ENCODE measurements at places on chromosomes 7 and 10. TPM values are rescaled to one million over a fixed set of nuclear protein-coding genes. Genes with fewer than 3 reads are reported as not detected.

NME8 gene
- 0.19 TPM for total RNA-seq

PNLIPRP2 gene
- total RNA-seq: 1.3 TPM

CSGALNACT2 gene
- 31.8 TPM for total RNA-seq

HABP2 gene
- total RNA-seq: not detected

TUBB8 gene
- not detected for total RNA-seq

HOXA11 gene
- 1.1 TPM for total RNA-seq

ALKBH4 gene
- total RNA-seq: 6.8 TPM

ACSM6 gene
- not detected for total RNA-seq

DNA sequence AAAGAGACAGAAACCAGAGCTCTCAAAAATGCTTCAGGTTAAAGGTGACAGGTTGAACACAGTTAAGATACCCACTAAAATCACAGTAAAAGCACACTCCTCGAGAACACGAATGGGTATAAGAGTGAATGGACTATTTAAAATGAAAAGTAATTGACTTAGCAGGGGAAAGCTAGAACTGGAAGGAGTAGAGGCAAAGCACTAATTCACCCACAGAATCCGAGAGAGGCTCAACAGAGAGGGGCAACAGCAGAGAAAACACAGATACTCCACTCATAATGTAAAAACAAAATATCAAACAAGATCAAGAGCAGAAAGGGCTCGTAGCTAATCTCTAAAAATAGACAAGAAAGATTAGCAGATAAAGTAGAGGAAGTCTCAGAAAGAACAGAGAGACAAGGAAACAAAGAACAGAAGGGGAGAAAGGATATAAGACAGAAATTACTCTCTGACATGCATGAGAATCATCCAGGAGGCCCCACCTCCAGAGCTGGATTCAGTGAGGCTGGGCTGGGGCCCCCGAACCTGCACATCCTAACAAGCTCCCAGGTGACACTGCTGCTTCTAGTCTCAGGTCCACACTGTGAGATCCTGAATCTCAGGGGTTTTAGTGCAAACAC, 117.6 kb downstream of the GALNT11 start:
- no peak for DNase-seq

DNA sequence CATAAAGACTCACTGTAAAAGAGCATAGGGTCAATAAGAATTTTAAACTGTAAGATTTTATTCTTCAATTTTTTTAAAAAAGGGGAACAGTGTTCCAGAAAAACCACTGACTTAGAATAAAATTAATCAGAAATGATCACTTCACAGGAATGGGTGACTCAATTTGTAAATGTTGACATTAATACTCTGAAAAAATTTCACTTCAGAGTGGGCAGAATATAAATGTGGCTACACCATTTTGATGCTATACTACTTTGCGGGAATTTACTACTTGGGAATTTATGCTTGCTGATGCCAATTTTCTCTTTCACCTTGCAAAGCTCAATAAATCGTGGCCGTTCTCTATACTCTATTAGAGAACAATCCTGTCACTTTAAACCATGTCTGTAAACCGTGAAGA, 126.9 kb downstream of the HIBADH start:
- DNase-seq: no peak

DNA sequence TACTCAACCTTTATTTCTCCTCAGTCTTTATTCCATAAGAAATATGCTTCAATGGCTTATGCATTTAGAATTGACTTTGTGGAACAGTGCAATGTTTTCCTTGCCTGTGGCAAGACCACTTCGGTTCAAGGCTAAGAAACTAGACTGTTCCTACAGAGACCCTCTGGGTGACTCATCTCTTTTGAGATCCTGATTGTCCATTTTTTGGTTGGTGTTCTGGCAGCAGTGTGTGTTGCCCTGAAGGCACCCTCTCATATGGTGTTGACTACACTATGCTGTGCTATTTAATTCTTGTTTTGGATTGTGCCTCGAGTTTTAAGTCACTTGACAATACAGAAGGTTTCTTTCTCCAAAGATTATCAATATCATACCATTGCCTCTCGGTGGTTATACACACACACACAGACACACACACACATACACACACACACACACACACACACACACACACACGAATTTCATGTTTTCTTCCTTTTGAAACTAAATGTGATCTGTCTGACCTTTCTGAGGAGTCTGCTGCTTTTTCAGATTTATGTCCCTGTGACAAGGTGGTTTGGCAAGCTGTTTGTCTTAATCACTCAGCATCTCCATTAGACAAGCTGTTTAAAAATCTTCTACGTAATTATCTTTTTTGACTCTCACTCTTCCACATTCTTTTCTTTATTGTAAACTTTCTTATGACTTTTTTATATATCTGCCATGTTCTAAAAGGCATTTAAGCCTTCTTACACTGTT, 187.2 kb downstream of the VTI1A start:
- no peak for DNase-seq

- DNase-seq: no peak
Measured at GRCh38 chr10:5453749-5454489, 41.6 kb downstream of the NET1 start.

- no peak for DNase-seq
Measured at GRCh38 chr7:112199035-112199655, 7.1 kb downstream of the DOCK4 start.

DNA sequence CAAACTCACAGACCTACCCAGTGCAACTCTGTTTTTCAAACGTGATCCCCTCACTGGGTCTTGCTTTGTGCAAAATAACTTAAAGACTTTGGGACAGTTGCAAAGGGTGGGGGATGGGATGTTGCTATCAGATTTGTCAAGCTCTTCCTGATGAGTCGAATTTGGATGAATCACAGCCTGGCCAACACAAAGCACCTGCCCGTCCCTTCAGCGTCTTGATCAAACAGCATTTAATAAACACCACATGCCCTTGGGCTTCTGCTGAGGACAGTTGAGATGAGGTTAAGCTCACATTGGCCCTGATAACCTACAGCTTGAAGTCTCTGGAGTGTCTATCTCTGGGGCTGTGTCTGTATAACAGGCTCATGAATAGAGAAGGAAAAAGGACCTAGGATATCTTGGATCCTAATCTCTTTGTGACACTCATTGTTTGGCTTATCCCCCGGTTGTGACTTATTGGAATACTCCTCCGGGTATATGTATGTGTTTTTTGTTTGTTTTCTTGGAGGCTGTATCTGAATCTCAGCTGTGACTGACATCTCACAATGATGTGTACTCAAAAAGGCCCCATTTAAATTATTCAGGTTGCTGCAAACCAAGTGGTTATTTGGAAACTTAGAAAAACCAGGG, 132.6 kb upstream of the NAMPT start:
- no peak for DNase-seq

- no peak for DNase-seq
Measured at GRCh38 chr10:103915796-103916195, 2.2 kb downstream of the STN1 start.

DNA sequence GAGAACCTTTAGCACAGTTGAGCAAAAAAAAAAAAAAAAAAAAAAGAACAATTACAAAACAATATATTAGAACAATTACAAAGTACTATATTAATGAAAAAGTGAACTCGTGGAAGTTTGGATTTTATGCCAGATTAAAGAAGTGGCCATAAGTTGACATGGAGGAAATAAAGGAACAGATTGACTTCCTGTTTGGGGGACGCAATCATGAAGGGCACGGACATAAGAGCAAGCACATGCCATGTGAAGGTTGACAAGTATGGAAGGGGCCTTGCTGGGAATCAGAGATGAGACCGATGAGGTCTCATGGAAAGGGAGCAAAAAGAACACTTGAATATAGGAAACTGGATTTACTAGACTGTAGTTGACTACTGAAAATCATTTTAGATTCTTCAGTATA, 61.7 kb downstream of the ICA1 start:
- no peak for DNase-seq

DNA sequence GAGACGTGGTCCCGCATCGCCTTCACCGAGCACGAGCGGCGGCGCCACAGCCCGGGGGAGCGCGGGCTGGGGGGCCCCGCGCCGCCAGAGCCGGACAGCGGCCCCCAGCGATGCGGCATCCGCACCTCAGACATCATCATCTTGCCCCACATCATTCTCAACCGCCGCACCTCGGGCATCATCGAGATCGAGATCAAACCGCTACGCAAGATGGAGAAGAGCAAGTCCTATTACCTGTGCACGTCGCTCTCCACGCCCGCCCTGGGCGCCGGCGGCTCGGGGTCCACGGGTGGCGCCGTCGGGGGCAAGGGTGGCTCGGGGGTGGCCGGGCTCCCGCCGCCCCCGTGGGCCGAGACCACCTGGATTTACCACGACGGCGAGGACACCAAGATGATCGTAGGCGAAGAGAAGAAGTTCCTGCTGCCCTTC, 737 bp downstream of the CNNM2 start:
- no peak for DNase-seq

DNA sequence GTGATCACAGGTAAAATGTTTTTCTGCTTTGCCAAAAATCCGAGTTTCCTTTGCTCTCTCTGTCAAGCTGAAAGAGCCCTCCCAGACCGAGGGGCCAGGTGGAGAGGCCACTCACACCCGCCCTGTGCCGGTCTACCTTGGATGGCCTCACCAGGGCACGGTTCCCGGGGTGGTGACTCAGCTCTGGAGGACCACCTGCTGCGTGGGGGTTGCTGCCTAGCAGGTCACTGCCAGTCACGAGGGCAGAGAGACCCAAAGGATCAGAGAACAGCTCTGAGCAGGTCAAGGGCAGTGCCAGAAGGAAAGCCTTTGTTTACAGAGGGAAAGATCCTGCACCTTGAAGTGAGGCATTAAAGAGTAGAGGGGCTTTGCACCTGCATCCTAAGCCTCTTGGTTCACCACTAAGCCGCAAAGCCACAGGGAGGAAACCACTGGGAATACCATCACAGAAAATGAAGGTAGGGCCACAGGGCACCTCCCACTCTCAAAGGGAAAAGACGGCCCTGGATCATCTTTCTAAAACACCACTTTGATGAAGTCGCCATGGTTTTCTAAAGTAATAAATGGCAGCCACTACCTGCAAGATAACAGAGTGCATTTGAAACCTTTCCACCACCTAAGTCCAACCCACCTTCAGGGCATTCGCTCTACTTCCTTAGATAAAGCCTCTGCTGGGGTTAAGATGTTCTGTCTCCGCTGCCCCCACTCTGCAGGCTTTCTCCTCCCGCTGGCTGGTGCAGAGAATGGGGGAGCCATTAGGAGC, 160.3 kb upstream of the KLF14 start:
- no peak for DNase-seq

GRCh38 chr7:32167256-32167655, 97.0 kb upstream of the PDE1C start:
- no peak for DNase-seq

GRCh38 chr10:59177031-59177797, 771 bp downstream of the PHYHIPL start:
- DNase-seq: peak; percentile 29

DNA sequence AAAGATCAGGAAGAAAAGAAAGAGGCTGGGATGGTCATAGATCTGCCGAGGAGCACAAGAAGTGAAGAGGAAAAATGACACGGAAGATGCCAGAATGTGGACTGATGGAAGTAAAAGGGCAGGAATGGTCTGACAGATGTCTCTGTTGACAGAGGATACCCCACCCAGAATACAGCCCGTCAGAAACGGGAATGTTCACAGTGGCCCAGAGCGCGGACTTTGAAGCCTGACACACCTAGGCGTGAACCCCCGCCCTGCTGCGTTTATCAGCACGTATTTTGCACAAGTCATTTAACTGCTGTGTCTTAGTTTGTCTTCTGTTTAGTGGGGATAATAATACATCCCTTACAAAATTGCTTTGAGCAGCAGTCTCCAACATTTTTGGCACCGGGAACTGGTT, 27.1 kb downstream of the AKR1B1 start:
- no peak for DNase-seq

- no peak for DNase-seq
Measured at GRCh38 chr10:28914701-28915100, 237.4 kb downstream of the BAMBI start.

- DNase-seq: peak; percentile 78
Measured at GRCh38 chr10:132616170-132616995, 78.8 kb downstream of the INPP5A start.

DNA sequence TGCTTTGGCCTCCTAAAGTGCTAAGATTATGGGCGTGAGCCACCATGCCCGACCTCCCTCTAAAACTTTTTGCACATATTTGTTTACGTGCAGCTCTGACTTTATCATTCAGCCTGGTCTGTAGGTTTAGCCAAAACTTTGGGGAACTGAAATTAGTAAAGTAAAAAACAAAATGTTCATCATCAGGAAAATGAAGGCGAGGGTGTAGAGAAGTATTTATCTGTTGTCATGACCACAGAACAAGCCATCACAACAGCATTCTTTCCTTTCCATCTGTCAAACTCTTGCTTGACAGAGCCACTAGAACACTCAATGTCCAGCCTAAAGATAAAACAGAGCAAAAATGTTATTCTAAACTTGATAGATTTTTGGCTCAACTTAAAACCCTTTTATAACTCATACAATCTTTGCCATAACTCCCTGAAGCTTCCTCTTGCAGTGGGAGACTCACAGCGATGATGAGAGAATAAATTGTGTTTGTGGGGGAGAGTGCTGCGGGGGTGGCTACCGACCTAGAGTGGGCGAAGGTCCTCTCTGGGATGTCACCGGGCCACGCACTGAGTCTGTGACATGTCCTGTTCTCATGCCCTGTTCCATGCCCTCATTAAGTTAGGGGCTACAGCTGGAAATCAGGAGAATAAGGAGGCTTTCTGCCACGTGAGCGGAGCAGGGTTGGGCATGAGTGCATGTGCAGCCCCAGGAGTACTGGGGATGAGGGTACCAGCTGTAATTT, 58.6 kb upstream of the MKRN1 start:
- peak; percentile 12 for DNase-seq

DNA sequence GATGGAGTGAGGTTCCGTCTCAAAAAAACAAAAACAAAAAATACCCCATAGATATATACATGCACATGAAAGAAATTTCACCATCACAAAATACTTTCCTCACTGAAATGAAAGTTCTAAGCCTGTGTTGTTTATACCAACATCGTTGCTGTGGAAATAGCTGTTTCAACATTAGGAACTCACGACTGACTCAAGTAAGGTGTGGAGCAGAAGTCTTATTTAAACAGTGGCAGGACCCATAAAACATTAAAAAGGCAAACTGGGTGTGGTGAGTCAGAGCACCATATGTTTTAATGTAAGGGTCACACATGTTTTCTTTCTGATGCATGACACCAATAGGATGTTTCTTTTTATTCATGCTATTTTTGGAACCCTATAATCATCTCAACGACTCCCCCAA, 48.3 kb downstream of the BAIAP2L1 start:
- no peak for DNase-seq

DNA sequence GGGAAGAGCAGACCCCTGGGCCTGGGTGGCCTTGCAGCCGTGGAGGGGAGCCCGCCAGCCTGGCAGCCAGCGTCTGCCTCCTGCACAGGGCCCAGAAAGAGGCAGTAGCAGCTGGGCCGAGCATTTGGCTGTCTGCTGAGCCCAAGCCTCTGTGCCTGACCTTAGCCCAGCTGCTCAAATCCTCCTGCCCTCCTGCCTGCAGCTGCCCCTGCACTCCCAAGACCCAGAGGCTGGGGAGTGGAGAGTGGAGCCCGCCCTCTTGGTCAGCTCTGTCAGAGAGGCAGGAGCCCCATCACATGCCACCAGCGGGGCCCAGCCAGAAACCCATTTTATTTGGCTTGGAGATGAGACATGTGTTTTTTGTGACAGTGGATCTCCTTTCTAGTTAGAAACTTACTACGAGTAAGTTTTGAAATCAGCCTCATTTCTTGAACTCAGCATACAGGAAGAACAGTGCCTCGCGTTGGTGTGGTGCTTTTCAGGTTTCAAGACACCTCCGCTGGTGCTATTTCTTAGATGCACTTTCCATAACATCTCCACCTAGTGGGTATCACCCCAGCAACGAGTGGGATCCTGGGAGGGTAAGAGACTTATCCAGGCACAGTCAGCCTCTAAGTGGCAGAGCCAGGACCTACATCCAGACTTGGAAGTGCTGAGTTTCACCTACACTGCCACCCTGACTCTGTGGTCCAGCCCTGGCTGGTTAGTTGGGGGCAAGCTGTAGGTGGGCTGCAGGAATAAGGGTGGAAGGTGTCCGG, 477.1 kb downstream of the RPS24 start:
- no peak for DNase-seq

All from posterior vena cava (tissue), 2 donors.